ACHN (cell line): ENCODE measurements at places on chromosomes 16 and 17.

- DNase-seq = no peak
These were observed 78.8 kb upstream of the ANKFN1 start for GRCh38 chr17:56074361-56074890.

GRCh38 chr16:80369138-80369958 lies 171.4 kb upstream of the DYNLRB2 start:
- peak; percentile 47 for DNase-seq

DNA sequence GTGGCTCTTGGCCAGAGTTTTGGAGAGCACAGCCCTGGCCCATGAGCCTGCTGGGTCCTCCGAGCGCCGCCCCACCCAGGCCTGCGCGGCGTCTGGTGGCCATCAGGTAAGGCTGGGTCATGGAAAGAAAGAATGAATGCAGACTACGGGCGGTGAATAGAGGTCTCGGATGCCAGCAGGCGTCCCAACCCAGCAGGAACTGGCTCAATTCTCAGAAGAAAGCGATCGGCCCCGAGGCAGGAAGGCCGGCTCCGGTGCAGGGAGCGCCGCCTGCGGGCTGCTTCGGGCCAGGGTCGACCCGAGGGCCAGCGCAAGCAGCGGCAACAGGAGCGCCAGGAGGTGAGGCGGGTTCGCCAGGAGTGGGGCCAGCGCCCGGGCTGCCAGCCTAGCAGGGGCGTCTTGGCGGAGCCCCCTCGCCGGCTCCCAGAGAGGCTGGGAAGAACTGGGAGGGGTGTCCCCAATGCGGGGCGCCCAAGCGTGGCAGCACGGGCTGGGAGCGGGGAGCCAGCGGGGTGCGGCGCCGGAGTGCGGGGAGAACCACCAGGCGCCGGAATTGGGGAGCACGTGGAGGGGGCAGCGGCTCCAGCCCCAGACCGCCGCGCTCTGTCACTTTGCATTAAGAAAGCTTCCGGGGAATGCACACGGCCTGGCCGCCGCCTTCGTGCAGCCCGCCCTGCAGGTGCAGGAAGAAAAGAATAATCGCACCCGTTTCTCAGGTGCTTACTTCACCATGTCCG lies 7.1 kb upstream of the TMC5 start:
- peak; percentile 15 for DNase-seq

DNA sequence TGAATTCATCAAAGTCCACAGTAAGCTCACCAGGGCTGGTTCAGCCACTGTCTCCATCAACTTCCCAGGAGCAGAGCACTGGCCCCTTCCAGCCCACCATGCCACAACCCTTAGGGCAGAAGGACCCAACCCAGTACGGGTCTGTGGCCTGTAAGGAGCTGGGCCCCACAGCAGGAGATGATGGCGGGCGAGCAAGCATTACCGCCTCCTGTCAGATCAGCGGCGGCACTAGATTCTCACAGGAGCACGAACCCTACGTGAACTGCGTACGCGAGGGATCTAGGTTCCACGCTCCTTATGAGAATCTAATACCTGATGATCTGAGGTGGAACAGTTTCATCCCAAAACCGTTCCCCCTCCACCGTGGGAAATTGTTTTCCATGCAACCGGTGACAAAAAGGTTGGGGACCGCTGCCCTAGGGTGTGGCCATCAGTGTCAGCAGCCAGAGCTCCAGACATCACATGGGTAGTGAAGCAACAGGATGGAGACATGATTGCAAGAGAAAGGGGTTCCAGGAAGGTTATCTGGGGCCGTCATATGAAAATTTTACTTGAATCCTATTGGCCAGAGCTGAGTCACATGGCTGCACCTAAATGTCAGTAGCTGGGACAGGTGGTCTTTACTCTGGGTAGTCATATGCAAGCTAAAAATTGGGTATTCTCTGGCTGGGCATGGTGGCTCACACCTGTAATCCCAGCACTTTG lies 12.4 kb upstream of the SLC25A19 start:
- no peak for DNase-seq

- DNase-seq = peak; percentile 83
These were observed 25.9 kb downstream of the RNF43 start for GRCh38 chr17:58391302-58391984.
